Cardiac muscle cell (in vitro differentiated cells and primary cell): ENCODE measurements at places on chromosomes 12 and 14.

DNA sequence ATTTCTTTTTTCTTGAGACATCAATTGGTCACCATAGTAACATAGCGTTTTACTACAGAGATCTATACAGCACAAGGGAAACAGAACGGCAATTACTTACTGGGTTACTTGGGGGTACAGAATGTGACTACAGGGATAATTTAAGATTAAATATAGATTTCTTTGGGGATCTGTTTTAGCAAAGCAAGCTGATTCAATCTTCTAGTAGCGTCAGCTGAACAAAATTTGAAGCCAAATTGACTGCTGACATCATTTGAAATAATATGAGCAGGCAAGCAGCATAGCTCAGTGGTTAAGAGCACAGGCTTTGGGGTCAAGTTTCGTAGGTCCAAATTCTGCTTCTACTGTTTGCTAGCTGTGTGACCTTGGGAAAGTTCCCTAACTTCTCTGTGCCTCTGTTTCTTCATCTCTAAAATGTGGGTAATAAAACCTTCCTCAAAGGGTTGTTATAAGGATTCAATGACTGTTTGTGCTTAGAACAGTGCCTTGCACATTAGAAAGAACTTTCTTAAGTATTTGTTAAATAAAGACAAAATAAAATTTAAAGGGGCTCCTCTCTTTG, 12.8 kb downstream of the GPR19 start:
- DNase-seq = no peak

DNA sequence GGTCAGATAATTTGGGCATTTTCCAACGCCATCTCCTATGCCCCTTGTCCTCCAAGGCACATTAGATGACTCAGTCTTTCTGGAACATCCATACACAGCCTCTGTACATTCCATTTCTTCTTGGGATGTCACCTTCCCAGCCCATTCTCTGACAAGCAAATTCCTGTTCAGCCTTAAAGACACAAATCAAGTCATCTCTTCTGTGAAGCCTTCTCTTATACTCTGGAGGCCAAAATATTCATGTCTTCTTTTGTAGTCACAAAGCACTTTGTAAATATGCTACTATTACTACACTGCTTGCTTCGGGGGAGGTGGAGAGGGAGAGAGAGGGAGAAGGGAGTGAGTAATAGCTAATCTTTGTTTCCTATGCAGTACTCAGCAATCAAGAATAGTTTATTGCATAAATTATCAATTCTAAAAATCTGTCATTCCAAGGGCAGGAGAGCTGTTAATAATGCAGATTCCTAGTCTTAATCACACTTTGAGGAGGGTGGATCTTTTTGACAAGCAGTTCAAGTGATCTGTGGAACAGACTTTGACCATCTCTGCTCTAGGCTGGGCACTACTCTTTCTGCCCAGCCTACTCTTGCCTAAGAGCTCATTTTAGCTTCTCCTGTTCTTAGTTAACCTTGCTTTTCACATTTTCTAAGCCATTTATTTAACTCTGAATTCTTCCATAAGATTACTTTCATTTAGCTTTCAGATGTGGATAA, 27.9 kb downstream of the KCNMB4 start:
- DNase-seq = no peak

DNA sequence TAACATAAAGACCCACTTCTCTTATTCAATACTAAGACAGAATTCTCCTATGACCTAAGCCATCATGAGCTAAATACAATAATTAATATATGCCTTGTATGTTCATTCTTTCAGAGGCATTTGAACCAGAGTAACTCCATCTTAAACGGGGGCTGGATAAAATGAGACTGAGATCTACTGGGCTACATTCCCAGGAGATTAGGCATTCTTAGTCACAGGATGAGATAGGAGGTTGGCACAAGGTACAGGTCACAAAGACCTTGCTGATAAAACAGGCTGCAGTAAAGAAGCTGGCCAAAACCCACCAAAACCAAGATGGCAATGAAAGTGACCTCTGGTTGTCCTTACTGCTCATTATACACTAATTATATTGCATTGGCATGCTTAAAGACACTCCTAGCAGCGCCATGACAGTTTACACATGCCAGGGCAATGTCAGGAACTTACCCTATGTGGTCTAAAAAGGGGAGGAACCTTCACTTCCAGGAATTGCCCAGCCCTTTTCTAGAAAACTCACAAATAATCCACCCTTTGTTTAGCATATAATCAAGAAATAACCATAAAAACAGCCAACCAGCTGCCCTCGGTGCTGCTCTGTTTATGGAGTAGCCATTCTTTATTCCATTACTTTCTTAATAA, 260.7 kb downstream of the SSPN start:
- DNase-seq = no peak

GRCh38 chr14:55103971-55104954, 24.8 kb upstream of the LGALS3 start:
- no peak for DNase-seq

- no peak for DNase-seq
Measured at GRCh38 chr12:112482733-112483132, 64.0 kb downstream of the PTPN11 start.

- DNase-seq = peak; percentile 53
Measured at GRCh38 chr12:80862531-80862930, 75.2 kb downstream of the LIN7A start.

GRCh38 chr12:89468648-89469326, 55.8 kb downstream of the GALNT4 start:
- no peak for DNase-seq

GRCh38 chr12:53483225-53483978, 15.9 kb downstream of the MAP3K12 start:
- DNase-seq = no peak
